ENCODE measurements at places on chromosomes 6 and 20. TPM values are rescaled to one million over a fixed set of nuclear protein-coding genes. Genes with fewer than 3 reads are reported as not detected.

HCRTR2 gene
- not detected for total RNA-seq

- no peak for DNase-seq
These were observed 74.8 kb downstream of the HACE1 start for GRCh38 chr6:104784884-104785283.

- peak; percentile 29 for DNase-seq
These were observed 43.1 kb upstream of the NEDD9 start for GRCh38 chr6:11275598-11275997.

C20orf173 gene
- not detected for total RNA-seq

GRCh38 chr6:13378669-13379590, 50.6 kb upstream of the TBC1D7 start:
- no peak for DNase-seq

C2 gene
- 0.26 TPM for total RNA-seq

- DNase-seq = no peak
These were observed 66.4 kb upstream of the DSP start for GRCh38 chr6:7475081-7475480.

SIRPA gene
- total RNA-seq = not detected

TP53RK gene
- 15.9 TPM for total RNA-seq

RIPOR2 gene
- 156 TPM for total RNA-seq
